Daoy (cell line): ENCODE measurements at places on chromosomes 16 and 17. TPM values are rescaled to one million over a fixed set of nuclear protein-coding genes. Genes with fewer than 3 reads are reported as not detected.

Gene KCNH4
- under 0.01 TPM in 1 of 2 replicates, not detected in the other for total RNA-seq

Gene MEIOC
- 0.27 and 0.34 TPM in 2 replicates for total RNA-seq

Gene CD300LB
- total RNA-seq: not detected in 2 replicates

Gene TELO2
- 19.9 and 44.0 TPM in 2 replicates for total RNA-seq

Gene GCGR
- total RNA-seq: not detected in 2 replicates

Gene NEUROD2
- not detected in 2 replicates for total RNA-seq

Gene TMEM231
- 7.6 and 7.7 TPM in 2 replicates for total RNA-seq

Gene PVALEF
- total RNA-seq: not detected in 2 replicates

Gene SMYD4
- total RNA-seq: 10.1 and 11.0 TPM in 2 replicates

- peak; percentile 55 for DNase-seq
Observed at GRCh38 chr17:11852912-11853311, 144.4 kb downstream of the ZNF18 start.

DNA sequence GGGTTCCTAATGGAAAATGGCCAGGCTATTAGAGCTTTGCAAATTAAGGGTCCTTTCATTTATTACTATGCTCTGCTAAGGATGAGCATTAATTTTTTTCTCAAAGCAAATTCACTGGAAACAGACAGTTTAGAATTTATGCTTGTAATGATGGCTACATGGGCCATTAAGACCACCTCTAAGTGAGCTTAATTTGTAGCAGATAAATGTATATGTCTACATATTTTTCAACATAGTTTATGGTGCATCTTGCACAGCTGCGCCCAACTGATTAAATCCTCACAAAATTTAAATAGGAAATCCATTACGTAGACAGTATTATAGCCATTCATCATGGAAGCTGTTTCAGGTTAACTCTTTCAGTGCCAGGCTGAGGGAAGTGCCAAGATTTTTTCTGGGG lies 220.9 kb downstream of the CBLN1 start:
- no peak for DNase-seq

GRCh38 chr16:35344012-35344762 lies 1884.8 kb downstream of the TP53TG3F start:
- DNase-seq: no peak

GRCh38 chr16:87114832-87115231 lies 202.4 kb downstream of the C16orf95 start:
- DNase-seq: no peak

GRCh38 chr17:75507733-75508719 lies 7.3 kb downstream of the CASKIN2 start:
- no peak for DNase-seq

- DNase-seq: no peak
Observed at GRCh38 chr17:2235792-2236366, 67.7 kb downstream of the SMG6 start.

DNA sequence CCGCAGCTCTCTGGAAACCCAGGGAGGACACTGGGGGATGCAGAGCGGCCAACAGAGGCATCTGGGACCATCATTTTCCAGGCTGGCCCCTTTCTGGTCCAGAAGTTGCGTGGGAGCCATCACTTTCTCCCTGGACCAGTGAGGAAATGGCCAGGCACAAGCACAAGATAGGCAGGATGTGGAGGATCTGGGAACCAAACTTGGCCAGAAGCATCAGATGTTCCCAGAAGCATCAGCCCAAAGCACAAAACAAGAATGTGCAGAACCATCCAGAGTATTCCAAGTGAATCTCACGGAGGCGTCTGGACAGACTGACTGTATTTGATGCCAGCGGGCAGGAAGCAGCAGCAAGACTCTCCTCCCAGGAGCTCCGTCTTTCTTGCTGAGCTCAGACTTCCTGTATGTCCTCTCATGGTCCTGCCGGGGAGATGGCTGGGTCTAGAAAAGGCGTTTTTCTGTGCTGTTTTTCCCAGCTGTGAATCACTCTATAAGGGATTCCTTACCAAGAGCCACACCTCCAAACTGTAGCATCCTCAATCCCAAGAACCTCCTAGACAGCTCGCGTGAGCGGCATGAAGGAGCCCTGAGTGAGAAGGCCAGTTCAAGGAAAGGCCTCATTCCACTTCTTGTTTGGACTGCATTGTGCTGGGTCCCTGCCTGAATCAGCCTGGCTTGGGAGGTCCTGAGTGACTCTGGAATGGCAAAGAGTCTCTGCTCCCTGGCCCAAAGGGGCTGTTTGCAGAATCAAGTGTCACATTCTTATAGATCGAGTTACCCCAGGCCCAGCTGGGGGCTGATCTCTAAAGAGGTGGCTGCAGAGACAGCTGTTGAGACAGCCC lies 49.5 kb upstream of the MTSS2 start:
- DNase-seq: no peak

- DNase-seq: no peak
Observed at GRCh38 chr16:4336701-4337539, 14.2 kb downstream of the PAM16 start.

DNA sequence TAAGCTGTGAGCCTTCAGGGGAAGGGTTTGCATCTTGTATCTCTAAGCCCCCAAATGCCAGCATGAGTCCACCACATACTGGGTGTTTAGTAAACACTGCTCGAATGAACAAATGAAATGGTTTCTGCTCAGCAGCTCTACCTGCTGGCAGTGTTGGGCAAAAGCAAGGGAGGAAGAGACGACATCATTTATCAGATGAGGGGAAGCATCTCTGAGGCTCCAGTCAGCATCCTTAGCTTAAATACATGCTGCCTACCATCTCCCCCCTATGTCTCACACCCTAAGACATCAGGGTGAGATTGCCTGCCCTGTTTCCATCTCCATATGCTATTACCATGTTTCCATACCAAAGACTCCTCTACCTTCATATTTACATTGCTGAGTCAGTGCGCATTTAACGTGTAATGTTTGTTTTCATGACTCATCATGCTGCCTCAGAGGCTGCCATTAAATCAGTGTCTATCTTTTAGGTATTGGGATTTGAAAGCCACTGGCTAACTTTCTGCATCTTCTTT lies 379.8 kb downstream of the UTP18 start:
- no peak for DNase-seq

GRCh38 chr17:43598357-43599045 lies 52.4 kb upstream of the ETV4 start:
- DNase-seq: no peak

DNA sequence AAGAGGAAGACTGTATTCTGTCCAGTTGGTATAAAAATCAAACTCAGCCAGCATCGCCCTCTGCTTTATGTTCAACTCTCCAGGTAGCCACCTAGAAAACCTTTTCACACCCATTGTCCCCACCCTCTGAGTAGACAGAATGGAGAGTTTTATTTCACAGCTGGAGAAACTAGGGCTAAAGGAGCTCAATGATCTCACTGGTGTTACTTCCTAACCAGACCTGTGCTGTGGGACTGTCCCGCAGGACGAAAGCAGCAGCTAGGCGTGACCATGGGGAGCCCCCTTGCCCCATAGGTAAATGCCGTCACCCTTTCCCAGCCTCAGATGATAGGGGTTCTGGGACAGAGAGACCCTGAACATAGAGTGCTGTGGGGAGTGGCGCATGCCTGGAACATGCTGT lies 67.7 kb downstream of the CYLD start:
- no peak for DNase-seq

DNA sequence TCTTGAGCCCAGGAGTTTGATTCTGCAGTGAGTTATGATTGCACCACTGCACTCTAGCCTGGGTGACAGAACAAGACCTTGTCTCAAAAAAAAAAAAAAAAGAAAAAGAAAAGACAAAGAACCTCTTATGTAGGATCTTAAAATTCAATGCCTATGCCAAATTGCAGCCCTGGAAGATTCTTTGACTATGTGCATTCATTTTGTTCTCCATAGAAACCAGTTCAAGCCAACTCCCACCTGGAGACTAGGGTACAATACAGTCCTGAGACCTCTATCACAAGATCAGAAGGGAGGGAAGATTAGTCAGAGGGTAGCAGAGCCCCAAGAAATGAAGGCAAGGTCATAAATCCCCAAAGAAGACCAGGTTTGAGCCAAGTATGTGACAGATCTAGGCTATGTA lies 90.6 kb upstream of the HAS3 start:
- no peak for DNase-seq

DNA sequence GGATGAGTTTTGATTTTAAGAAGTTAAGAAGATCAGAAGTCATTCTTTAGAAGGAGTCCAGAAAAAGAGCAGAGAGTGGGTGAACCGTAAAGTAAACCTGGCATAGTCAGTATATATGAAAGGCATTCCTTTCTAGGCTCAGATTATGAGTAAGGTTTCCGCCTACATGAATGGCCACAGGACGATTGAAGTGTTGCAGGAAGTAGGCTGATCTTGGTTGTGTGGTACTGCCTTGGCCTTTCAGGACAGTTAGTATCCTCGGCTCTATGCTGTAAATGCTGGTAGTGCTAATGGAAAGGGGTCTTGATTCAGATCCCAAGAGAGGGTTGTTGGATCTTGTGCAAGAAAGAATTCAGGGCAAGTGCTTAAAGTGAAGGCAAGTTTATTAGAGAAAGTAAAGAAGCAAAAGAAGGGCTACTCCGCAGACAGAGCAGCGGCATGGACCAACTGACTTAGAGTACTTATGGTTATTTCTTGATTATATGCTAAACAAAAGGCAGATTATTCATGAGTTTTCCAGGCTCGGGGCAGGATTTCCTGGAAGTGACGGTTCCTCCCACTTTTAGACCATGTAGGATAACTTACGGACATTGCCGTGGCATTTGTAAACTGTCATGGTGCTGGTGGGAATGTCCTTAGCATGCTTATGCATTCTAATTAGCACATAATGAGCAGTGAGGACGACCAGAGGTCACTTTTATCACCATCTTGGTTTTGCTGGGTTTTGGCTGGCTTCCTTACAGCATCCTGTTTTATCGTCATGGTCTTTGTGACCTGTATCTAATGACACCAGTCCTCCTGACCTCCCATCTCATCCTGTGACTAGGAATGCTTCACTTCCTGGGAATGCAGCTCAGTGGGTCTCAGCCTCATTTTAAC lies 164.8 kb downstream of the SNX29 start:
- DNase-seq: no peak

GRCh38 chr16:56919099-56919800 lies 12.7 kb upstream of the HERPUD1 start:
- DNase-seq: no peak

- no peak for DNase-seq
Observed at GRCh38 chr17:78173097-78173715, 4.8 kb downstream of the SYNGR2 start.

DNA sequence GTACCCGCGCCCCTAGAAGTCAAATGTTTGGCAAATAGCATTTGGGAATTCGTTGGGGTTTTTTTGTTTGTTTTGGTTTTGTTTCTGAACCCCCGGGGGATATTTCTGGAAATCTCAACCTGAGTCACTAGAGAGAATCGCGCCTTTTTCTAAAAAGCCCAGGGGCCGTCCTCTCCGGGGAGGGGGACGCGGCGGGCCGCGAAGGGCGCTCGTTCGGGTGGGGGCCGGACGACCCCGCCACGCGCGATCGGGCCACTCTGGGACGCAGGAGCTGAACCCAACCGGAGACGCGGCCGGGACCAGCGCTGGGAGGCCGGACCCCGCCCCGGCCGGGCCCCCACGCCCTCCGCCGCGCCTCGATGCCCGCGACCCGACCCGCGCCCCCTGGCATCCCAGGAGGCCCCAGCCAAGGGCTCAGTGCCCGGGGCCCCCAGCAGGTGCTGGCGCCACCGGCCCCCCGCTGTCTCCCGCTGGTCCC lies 302 bp downstream of the LITAF start:
- DNase-seq: no peak

DNA sequence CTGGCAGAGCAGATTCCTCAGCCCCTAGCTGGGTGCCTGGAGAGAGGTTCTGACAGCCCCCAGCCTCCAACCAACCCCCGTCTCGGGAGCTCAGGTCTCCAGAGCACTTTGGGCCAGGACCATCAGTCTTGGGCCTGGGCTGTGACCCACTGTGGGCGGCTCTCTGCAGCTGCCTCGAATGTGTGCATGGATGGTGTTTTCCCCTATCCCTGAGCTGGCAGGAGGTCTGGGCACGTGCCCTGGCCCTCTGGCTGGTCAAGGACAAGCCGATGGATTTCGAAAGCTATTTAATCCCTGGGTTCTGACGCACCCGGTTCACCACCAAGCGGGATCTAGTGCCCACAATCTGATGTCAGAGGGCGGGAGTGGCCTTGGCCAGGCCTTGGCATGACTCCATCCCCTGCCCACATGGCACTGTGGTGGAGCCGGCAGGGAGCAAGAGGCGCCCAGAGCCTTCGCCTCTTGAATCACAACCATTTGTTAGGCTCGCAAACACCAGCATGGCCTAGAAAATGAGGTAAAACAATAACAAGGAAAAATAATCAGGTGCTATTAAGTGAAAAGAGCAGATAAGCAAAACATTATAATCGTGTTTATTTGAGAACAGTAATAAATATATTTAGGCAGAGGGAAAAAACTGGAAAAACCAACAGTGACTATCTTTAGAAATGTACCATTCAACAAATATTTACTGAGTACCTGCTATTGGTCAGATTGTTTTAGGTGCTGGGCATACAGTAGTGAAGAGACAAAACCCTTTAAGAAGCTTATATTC lies 69.3 kb upstream of the TOB1 start:
- peak; percentile 77 for DNase-seq

- no peak for DNase-seq
Observed at GRCh38 chr17:43532581-43532980, 13.6 kb downstream of the ETV4 start.

DNA sequence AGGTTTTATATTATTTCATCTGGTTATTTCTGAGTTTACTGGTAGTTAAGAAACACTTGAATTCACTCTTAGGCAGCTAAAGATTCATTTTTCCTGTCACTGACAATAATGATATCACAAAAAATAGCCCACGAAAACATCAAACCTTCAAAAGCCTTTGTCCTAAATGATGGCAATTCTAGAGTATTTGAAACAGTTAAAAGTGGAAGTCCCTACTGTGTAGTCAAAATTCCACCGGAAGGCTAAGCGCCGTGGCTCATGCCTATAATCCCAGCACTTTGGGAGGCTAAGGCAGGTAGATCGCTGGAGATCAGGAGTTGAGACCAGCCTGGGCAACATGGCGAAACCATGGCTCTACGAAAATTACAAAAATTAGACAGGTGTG lies 103.5 kb downstream of the HIC1 start:
- DNase-seq: no peak

DNA sequence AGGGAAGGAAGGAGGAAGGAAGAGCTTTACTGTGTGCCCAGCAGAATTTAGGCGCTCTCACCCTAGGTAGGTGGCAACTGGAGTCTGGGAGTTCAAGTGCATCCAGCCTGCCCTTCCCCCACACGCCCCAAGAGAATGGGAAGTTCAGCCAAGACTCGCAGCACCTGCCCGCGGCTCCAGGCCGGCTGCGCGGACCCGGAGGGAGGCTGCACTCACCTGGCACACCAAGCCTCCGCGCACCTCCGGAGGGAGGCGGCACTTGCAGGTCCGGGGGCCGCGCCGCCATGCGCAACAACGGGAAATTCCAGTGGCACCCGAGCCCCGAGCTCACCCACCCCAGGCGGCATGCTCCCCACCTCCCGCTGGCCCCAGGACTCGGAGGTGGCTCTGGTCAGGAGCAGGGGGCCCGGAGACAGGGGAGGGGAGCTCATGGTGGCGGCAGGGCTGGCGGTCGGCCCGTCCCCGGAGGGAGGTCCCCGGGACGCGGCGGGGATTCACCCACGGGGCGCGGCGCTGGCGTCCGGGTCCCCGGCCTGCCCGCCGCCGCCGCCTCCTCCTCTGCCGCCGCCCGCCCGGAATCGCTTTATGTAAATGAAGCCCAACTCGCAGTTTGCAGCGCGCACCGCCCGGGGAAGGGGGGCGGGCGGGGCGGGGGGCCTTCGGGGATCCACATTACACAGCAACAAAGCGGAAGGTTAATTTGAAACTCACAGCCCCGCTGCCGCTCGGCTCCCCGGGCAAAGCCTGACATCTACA lies at the start of gene ZFHX3:
Gene ZFHX3, minus strand, starts transcription at position 593 of the 756 bp plus-strand sequence. CDS start 87,983 bp downstream, outside the sequence.
- DNase-seq: peak; percentile 64

GRCh38 chr16:50235581-50235980 lies 30.8 kb upstream of the ADCY7 start:
- DNase-seq: no peak

- DNase-seq: no peak
Observed at GRCh38 chr17:74204474-74204873, 996 bp downstream of the RPL38 start.
